ENCODE measurements at places on chromosomes 6 and 20. TPM values are rescaled to one million over a fixed set of nuclear protein-coding genes. Genes with fewer than 3 reads are reported as not detected.

TNNC2 gene
- total RNA-seq: not detected

CTCFL gene
- total RNA-seq: not detected

OTOR gene
- not detected for total RNA-seq

RHAG gene
- total RNA-seq: not detected

BMP6 gene
- 30.6 TPM for total RNA-seq

CAP2 gene
- total RNA-seq: 4.7 TPM

DPPA5 gene
- not detected for total RNA-seq

KIAA0408 gene
- 0.90 TPM for total RNA-seq

All from cardiac atrium fibroblast (primary cell).